ENCODE measurements at places on chromosomes 7 and 10.

- no peak for DNase-seq
These were observed 887 bp downstream of the TMUB1 start for GRCh38 chr7:151082141-151083070.

DNA sequence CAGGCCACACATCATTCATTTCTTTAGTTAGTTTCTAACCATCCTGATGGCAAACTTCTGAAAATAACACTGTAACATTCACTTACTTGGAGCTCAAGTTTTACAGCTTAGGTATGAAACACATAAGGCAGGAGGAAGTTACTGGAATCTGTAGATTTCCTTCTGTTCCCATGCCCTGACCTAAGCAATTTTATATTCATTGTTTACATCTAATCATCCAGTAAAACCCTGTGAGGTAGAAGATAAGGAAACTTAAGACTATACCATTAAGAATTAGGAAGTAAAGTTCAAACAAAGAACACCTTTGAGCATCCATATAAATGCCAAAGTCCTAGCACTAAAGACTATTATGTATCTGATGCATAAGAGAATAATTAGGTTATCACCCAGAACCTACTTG, 19.5 kb downstream of the RALA start:
- no peak for DNase-seq

DNA sequence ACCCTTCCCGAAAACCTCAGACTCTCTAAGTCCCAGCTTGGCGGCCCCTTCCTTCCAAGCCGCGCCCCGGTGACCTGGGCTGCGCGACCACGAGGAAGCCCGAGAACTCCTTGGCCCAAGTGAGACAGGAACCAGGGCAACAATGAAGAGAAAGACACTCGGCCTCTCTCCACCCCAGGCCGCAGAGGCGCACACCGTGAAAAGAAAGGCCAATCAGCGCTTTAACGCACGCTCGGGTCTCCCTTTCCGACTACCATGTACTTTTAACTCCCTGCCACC, 166.4 kb upstream of the PPP1R3A start:
- no peak for DNase-seq

DNA sequence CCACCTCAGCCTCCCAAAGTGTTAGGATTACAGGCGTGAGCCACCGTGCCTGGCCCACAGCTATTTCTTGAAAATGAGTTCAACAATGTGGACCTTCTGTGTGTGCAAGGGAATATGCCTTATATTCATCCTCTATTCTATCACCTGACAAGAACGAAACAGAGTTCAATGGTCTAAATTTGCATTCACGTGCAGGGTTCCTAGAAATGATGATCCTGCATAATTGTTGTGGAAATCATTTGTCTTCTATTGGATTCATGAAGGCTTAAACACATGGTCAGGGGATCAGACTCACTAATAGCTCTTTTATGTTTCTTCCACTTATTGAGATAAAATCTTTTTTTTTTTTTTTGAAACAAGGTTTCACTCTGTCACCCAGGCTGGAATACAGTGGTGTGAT, 23.7 kb downstream of the PAPSS2 start:
- DNase-seq: no peak

- DNase-seq: no peak
These were observed 12.4 kb downstream of the CPA5 start for GRCh38 chr7:130356876-130357611.

DNA sequence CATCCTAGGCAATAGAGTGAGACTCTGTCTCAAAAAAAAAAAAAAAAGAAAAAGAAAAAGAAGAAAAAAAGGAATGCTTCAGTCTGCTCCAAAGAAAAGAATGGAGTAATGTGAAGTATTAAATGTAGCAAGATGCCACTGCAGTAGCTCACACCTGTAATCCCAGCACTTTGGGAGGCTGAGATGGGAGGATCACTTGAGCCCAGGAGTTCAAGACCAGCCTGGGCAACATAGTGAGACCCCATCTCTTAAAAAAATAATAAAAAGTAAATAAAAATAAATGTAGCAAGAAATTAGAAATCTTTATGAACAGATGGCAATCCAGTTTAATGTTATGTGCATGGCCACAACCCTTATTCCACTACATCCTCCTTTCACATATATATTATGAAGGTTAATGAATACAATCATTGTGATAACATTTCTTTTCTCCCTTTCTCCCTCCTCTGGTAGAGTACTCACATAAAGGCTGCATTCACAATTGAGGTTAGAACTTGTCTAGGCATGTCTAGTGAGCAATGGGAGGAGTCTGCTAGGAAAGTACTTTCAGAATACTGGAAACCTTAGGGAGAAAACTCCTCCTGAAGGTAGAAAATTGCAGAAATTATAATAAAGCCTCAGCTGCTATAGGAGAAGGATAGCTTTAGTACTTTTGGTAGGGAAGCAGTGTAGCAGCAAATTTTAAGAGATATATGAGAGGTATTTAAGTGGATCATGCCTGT, 20.4 kb downstream of the KLLN start:
- no peak for DNase-seq

DNA sequence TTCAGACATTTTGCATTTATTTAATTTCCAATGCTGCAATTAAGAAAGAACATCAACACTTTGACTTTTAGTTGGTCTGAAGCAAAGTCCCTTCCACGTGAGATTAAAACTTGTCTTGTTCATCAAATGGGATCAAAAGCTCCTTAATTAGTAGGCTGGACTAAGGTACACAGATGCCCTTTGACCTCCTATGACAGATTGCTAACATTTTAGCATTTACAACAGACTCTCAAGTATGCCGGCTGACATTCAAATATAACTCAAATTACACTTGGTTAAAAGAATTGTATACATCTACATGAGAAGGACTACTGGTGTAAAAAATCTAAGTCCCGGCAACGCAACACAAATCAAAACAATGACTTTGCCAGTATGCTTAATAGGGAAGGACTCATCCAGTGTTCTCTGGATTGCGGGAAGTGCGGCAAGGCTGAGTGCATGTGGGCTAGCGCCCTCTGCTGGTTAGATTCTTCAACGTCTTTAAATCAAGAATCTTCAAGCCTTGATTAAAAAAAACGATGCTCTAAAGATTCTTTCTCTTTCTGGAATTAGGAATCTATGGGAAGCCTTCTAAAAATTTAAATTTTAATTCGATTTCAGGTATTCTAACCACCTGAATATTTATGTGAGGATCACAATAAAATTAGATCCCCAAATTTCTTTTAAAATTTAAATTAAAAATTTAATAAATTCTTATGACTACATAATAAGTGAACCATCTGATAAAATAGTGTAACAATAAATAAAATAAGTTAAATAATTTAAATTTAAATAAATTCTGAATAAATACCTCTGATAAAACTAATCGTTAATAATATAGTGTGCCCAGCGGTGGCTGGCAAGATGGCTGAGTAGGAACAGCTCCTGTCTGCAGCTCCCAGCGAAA, 444.7 kb downstream of the DGKB start:
- DNase-seq: peak; percentile 5

DNA sequence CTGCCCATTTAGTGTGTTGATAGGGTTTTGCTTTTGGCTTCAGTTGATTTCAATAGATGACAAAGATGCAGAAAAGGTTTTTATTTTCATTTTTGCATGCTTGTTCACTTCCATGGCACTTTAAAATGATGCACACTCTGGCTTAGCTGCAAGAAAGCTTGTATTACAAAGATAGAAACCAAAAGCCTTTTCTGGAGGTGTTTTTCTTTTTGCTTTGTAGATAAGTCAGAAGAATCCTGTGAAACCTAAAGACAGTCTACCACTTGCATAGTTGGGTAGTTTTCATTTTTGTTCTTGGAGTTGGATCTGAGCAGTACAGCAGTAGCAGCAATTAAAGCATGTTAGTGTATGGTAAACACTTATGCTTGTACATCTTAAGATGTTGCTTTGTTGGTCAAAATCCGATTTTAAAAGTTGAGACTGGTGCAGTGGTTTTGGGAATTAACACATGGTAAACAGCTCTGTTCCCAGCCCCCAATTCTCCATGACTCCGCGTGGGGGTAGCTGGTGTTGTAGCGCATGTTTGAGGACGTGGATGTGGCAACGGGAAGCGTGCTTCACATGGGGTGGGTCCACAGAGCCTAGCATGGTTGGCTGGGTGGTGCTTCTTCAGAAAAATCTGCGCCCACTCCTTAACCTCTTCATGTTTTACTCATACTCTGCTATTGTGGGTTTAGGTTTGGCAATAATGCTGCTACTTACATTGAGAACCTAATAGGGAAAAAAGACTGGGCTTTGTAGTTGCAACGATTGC, 19.8 kb downstream of the CCNY start:
- DNase-seq: no peak

GRCh38 chr7:27546610-27547009, 116.1 kb downstream of the HIBADH start:
- DNase-seq: no peak

- DNase-seq: no peak
These were observed 139.4 kb downstream of the KCND2 start for GRCh38 chr7:120412139-120413050.

- DNase-seq: no peak
These were observed 617.2 kb downstream of the AUTS2 start for GRCh38 chr7:70215491-70215890.

- peak; percentile 56 for DNase-seq
These were observed 24.0 kb downstream of the CCSER2 start for GRCh38 chr10:84352251-84352842.

DNA sequence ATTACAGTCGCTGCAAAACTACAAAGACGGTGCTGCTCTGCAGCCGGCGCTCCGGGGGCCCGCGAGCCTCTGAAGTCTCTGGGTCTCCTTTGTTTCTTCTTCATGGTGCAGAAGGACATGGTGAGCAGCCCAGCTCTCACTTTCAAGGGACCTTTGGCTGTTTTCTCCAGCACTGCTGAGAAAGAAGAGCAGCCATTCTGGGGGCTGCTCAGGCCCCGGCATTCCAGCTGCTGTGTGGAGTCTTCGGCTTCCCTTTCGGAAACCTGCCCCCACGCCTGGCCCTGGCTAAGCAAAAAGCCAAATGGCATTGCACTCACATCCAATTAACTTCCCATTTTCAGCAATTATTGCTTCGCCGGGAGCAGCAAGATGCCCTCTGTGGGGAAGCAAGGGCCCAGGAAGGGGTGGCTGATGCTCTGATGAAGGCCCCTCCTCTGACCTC, 555.7 kb downstream of the PTPRN2 start:
- no peak for DNase-seq

DNA sequence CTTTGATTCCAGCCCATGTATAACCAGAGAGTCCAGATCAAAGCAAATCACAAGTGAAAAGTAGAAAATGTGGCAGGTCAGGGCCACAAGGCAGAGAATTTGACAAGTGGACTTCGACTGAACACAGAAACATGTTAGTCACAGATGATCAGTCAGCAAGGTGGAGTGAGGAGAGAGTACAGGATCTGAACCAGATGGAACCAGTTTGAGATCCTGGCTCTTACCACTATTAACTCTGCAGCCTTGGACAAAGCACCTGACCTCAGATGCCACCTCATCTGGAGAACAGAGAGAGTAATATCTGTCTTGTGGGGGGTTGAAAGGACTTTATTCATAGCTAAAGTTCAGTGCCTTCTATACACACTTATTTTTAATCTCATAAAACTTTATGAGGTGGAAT, 4.4 kb downstream of the MRLN start:
- DNase-seq: no peak

DNA sequence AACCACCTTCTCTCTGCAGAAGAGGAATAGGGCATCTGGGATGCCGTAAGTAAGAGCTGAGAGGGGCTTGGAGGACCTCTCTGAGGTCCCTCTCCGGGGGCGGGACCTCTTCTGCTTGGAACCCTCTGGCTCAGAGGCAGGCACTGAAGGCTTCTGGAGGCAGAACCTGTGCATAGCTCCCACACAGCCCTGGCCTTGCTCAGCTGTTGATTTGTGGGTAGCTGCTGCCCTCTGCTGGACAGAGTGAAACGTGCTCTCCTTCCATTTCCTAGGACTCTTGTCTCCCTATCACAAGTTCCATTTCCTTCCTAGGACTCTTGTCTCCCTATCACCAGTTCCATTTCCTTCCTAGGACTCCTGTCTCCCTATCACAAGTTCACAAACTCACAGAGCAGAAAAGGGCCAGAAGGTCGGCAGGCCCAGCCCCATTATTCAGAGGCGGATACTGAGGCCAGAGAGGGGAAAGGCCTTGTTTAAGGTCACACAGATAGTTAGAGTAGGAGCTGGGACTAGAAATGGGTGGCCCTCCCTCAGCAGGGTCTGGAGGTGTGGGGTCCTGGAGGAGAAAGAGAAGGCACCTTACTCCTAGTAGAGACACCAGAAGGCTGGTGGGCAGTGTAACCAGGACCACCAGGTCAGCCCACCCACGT, 30.3 kb upstream of the GARS1 start:
- DNase-seq: peak; percentile 60

GRCh38 chr10:76982671-76983070, 654.9 kb downstream of the KCNMA1 start:
- no peak for DNase-seq

DNA sequence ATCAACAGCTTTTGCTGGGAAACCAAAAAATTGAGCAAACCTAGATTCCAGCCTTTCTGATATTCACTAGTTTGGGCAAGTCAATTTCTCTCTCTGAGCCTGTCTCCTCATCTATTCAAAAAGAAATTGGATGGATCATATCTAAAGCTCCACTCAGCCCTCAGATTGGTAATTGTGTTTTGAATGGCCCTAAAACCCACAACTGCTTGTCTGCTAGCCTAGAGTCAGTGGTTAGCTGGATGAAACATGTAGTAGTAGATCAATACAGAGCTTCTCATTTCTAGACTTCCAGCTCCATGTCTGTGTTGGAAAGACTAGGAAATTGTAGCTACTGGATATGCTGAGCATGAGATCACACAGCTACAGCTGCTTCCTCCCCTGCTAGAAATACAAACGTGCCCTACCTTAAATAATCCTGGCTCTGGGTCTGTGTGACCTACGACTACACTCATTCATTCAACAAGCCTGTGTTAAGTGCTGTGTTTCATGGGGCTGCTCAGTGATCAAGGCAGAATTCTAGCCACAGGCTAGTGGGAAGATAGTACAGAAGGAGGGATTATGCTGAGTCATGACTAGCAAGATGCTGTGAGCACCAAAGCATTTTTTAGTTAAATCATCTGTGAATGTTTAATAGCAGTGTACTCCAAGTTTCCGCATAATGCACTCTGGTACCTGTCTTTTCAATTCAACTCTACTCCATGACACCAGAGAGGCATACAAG, 15.7 kb downstream of the DNTT start:
- DNase-seq: no peak

GRCh38 chr7:120760050-120760449, 97.9 kb downstream of the TSPAN12 start:
- no peak for DNase-seq

DNA sequence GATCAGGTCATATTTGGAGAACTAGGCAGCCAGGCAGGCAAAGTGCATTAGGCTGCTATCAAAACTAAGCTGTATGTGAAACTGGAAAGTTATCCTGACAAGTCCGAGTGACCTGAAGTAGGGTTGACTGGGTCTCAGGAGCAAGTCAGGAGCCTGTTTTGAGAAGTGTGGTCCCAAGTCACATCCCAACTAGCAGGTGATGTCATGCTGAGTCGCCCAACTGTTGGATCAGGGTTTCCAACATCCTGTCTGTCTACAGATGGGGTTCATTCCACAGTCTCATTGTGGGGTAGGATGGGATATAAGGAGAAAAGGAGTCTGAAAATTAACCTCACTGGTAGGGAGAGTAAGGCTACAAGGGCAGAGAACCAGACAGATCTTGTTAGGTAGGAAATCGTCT, 27.0 kb downstream of the SLC26A4 start:
- DNase-seq: no peak

Data from stimulated activated CD4-positive, alpha-beta T cell treated with anti-CD3 and anti-CD28 coated beads, TNF-alpha, amount 100 ng/mL, for 4 hours (primary cell).